Mesenteric fat pad (tissue), 1 donor: ENCODE measurements at places on chromosomes 12 and 14.

DNA sequence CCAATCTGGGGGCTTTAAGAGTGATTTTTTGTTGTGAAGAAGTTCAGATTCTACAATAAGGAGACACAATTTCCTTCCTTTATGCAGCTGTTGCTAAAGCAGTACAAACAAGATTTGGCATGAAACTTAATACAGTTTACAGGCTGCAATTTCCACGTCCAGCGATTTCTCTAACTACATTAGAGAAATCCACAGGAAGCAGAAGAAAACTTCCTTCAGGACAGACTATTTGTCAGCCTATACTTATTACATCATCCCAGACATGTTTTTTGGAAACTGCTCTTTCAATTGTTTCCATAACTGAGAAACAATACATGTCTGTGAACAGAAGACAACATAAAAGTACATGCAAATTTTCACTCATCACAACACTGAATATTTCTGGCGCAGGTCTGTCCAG, 204.3 kb downstream of the TTC7B start:
- no peak for DNase-seq

DNA sequence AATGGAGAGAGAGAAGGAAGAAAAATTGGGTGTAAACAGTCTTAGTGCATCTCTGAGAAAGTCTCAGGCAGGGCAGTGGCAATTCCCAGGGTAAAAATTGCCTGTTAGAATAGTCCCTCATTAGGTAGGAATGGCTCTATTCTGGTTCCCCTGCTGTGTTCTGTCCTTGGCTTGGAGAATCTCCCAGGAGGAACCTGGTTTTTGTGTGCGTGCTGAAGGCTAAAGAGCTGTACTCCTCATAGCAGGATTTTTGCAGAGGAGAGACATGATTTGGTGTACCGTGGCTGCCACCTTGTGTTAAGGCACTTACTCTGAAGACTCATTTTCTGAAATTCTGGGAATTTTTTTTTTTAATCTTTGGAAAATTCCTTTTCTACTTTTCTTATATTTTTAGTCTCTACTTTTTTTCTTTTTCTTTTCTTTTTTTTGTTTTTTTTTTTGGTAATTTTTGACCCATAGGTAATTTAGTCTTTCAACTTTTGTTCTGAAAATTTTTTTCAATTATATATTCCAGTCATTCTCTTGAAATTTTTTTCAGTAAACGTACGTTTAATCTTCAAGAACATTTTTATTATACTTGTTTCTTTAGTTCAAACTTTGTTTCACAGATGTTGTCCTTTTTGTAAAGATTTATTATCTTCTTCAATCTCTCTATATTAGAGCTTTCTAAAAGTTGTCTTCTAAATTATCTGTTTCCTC, 63.8 kb downstream of the FBXO33 start:
- no peak for DNase-seq

DNA sequence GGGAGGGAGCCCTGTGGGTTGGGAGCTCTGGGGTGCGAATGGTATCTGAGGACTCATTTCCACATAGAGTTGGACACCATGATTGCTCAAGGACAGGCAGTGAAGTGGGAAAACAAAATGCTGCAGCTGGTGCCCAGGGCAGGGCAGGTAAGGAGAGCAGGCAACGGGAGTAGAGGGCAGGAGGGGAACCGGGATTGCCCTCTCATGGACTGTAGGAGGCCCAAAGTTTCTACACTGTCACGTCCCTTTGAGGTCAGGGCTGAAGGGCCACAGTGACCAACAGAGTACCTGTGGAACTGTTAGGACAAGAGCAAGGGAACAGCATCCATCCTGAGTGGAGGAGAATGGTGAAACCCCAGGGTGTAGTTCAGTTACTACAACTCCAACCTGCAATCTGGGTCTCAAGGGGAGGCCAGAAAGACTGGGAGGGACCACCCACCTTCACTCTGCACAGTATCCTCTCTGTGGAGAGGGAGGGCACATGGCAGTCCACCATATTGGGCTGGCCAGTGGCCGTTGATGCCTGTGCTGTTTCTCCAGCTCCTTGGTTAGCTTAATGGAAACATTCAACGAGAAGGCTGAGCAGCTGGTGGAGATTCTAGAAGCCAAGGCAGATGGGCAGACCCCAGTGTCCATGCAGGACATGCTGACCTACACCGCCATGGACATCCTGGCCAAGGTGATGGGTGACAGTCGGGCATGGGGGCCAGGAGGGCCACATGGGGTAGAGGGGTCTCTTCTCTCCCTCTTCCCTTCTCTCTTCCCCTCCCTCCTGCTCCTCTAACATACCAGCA, 22.2 kb downstream of the CYP46A1 start:
- peak; percentile 53 for DNase-seq

- no peak for DNase-seq
Observed at GRCh38 chr12:21434699-21435098, 2.8 kb upstream of the PYROXD1 start.
